CD4-positive, alpha-beta T cell treated with Interleukin-6 for 4 hours (primary cell): ENCODE measurements at places on chromosomes 2 and 18.
A peak's percentile ranks its signal among the peaks of the same experiment; 100 is the strongest.

DNA sequence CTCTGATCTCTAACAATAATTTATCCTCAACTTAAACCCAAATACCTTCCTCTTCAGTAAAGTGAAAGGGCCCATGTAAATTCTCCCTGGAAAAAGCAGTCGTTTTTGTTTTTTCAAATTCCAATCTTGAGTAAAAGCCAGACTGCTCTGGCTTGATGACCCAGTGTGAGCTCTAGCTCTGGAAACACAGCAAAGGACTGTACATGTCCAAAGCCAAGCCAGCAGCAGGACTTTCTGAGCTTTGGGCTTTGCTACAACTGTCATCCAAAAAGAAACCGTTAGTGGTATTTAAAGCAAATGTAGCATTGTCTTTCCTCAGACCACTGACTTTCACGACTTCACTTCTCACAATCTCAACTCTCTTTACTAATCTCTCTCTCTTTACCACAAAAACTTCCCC, 25.4 kb downstream of the SH3YL1 start:
- DNase-seq = no peak

DNA sequence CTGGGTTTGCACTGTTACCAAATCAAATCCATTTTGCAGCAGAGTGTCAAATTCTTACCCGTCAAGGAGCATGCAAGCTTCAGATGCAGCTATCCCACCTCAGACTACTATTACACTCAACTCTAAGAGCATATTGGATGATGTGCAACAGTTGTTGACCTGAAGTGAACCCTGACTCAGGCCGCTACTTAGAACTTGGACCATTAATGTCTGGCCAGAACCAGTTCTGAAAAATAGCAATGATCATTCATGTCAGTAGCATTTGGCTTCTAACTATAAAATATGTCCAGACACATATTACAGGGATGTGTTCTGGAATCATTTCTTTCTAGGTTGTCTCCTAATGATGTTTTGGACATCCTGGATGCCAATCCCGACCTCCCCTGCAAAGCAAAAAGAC, 135.5 kb upstream of the PKDCC start:
- no peak for DNase-seq

DNA sequence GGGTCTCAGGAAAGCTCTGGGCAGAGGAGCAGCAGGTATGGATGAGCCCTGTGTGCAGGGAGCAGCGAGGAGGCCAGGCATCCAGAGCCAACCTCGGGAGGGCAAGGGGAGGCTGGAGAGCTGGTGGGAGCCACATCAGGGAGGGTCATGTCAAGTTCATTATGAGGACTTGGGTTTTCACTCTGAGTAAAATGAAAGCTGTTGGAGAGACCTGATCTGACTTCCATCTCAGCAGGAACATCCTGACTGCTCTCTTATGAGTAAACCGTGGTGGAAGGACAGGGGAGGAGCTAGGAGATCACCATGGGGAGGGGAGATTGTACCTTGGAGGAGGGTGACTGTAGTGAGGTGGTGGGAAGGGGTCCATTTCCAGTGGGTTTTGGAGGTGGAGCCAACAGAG, 209.8 kb downstream of the LDLRAD4 start:
- no peak for DNase-seq

GRCh38 chr2:110153416-110153815, 37.8 kb upstream of the MALL start:
- no peak for DNase-seq

- no peak for DNase-seq
Observed at GRCh38 chr2:216491793-216492596, 6.6 kb upstream of the RPL37A start.

DNA sequence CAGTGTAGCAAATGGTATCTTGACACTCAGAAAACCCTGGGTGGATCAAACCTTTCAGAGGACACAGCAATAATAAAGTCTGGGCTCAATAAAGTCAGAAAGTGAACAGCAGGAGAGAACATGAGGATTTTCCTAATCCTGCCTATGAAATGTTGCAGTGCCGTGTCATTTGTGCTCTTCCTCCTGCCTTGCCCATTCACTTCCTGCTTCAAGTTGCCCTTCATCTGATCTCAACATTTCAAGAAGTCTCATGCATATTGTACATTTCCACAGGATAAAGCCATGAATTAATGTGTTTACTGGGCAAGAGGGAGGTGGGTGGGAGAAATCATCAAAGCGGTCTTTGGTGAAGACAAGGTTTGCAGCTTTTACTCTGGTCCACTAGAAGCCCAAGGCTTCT, 51.1 kb upstream of the STPG4 start:
- no peak for DNase-seq

- no peak for DNase-seq
Observed at GRCh38 chr2:161045726-161046125, 114.5 kb upstream of the TANK start.

- no peak for DNase-seq
Observed at GRCh38 chr2:134819334-134819733, 19.1 kb upstream of the ACMSD start.

DNA sequence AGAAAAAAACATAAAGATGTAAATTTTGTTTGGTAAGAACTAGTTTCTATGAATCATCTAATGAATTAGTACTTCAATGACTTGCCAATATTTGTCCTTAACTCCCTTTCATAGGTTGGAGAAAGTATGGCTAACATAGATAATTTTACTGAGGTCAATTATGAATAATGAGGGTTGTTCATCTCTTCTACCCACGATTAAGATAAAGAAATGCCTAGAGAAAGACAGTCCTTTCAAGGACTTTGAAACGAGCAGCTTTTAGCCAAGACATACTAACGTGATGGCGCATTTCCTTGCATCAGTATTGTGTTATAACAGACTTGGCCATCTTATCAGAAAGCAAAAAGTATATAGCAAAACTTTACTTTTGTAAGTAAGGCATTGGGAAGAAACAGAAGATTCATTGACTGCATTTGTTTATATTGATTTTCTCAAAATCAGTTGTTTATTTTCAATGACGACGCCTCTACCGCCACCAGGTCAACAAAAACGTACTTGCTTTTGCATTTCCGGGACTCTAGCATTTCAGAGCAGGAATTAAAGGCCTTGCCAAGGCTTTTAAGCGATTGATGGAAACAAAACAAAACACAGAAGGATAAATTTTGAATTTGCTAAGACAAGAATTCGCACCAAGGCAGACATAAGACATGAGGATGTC, 961 bp downstream of the RBM43 start:
- DNase-seq = peak; percentile 34

DNA sequence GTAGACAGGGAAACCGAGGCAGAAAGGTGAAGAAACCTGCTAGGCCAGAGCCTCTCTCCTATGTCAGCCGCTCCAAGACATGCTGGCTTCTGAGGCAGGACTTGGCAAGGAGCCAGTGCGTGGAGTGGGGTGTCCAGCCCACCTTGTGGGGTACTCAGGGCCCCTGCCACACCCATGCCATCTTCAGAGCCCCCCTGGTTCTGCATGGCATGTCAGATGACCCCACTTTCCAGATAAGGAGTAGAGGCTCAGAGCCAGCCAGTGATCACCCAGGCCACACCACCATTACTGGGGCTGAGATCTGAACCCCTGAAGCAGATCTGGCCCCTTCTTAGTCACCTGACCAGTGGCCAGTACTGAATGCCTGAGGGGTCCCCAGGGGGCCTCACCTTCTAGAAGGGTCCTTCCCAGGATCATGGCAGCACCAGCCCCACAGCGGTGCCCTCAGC, 14.7 kb downstream of the CROCC2 start:
- DNase-seq = no peak

- DNase-seq = no peak
Observed at GRCh38 chr2:144801766-144802165, 281.8 kb upstream of the ZEB2 start.

DNA sequence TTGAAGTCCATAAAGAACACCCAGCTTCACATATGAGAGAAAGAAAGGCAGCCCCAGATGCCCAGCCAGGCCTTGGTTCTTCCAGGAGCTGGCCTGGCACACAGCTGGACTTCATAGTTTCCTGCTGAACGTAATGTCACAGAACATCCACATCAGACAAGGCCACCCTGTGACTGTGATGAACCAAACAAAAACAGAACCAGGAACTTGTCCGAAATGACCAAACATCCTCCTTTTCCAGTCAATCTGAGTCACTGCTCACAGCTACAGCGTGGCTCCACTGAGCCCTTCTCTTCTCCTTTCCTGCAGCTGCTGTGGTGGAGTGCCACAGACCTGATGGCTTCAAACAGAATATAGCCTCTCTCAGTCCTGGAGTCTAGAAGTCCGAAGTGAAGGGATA, 45.4 kb upstream of the PAPOLG start:
- no peak for DNase-seq

DNA sequence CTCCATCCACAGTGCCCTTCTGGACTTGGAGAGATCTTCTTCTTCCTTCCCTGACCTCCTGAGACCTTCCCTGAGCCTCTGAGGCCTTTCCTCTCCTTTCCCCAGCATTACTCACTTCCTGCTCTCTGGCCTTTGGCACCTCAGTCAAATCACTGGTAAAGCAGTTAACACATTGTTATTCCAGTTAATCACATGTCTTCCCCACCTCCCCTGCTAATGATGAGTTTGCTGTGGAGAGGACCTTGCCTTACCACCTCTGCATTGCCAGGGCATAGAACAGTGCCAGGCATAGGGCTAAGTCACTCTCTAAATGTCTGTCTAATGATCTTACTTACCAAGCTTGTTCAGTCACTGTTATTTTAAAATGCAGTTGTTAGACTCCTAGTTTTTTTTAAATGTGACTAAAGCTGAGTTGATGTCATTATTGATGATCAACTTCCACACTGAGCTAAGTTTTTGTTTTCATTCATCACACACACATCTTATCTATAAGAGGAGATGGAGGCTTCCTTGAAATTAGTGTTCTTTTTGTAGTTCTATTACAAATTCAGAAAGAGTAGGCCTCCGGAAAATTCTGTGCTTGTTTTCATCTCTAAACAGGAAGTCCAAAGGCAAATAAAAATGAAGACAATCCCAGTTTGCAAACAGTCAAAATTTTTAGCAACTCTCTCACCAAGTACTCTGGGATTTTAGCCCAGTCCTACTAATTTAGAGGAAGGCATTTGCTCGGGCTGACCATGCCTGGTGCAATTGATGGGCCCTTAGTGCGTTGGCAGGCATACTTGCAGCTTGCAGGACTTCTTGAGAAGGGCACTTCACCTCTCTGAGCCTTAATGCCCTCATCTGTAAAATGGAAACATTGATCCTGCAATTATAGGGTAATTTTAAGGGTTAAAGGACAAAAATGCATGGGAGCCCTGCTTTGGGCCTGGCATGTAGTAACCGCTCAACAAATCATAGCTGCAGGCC, 113.7 kb upstream of the SPRED2 start:
- DNase-seq = no peak

GRCh38 chr2:8849327-8849726, 11.9 kb upstream of the KIDINS220 start:
- no peak for DNase-seq

- no peak for DNase-seq
Observed at GRCh38 chr2:168130346-168130745, 117.0 kb downstream of the STK39 start.

- DNase-seq = no peak
Observed at GRCh38 chr2:216856406-216857065, 3.3 kb downstream of the TNP1 start.

DNA sequence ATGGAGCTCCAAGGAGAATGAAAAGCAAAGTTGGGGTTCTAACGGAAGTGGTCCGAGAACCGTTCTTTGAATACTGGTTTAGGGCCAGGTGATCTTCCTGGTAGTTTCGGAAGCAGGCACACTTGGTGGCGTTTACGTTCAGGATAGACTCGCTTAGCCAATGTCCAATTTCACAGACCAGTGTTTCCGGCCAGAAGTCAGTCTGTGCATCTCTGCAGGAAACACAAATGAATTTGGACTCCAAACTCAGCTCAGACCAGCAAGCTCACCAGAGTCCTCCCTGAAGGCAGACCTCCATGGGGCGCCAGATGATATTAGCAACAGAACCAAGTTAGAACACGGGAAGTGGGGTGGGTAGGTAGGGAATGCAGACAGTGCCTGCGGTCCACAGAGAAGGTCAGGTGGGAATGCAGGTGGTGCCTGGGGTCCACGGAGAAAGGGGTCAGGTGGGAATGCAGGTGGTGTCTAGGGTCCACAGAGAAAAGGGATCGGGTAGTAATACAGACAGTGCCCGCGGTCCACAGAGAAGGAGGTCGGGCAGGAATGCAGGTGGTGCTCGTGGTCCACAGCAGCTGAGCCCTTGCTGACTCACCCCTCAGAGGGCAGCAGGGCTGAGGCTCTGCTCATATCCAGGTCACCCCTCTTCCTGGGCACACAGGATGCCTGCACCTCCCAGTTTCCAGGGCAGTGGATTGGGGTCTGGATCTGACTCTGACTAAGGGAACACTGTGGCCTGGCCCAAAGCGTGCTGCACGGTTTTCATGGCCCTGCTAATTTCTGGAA, 169.0 kb downstream of the MYT1L start:
- no peak for DNase-seq

GRCh38 chr18:55268151-55268601, 308.9 kb upstream of the CCDC68 start:
- DNase-seq = no peak

DNA sequence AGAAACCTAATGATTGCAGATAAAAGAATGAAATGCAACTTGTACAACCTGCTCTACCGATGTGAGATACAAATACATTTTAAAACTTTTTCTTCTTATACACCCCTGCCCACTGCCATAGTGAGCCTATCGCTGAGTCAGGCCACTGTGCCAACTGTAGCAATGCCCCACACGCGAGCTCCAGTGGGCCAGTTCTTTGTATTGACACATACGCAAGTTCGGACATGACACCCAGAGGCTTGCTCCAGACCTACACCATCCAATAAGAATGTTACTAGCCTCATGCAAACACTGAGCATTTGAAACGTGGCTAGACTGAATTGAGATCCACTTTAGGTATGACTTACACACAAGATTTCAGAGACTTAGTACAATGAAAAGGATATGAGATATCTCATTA, 340.1 kb downstream of the ARHGAP15 start:
- no peak for DNase-seq

- DNase-seq = no peak
Observed at GRCh38 chr2:23698721-23699579, 228.0 kb downstream of the ATAD2B start.

- no peak for DNase-seq
Observed at GRCh38 chr2:99678625-99679024, 188.8 kb upstream of the REV1 start.

- no peak for DNase-seq
Observed at GRCh38 chr2:225165052-225165451, 122.8 kb upstream of the DOCK10 start.
